Adrenal gland (tissue), 19 donors: ENCODE measurements at places on chromosomes 5 and 9.

DNA sequence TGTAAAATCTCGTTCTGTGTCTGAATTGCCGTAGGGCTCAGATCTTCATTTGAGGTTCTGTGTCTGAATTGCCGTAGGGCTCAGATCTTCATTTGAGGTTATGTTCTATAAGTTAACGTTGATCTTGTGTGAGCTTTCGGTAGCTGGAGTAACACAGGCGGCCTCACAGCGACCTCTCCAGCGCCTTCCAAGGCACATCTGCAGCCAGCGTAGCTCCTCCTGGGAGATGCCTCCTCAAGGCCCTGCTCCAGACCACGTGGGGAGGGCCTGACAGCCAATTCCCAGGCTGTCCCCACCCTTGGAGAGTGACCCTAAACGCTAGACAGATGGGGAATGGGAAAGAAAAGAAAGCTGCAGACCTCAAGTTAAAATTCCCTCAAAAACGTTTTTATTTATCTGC, 8.7 kb upstream of the AHRR start:
- DNase-seq: no peak

DNA sequence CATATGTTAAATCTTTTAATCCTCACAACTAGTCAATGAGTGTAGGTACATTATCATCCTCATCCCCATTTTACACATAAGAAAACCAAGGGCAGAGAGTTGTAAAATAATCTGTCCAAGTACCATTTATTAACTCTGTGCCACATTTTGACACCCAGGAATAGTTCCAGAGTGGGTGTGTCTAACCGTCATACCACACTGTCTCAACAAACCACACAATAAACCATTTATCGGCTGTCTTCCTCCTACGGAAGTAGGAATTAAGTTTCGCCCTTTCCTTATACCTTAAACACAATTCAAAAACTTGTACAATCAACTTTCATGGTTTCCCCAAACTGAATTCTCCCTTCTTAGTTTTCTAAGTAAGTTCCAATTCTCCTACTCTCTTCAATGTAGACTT, 11.4 kb downstream of the AP3B1 start:
- DNase-seq: no peak

- DNase-seq: no peak
Observed at GRCh38 chr5:121285801-121286521, 565.7 kb upstream of the FTMT start.

DNA sequence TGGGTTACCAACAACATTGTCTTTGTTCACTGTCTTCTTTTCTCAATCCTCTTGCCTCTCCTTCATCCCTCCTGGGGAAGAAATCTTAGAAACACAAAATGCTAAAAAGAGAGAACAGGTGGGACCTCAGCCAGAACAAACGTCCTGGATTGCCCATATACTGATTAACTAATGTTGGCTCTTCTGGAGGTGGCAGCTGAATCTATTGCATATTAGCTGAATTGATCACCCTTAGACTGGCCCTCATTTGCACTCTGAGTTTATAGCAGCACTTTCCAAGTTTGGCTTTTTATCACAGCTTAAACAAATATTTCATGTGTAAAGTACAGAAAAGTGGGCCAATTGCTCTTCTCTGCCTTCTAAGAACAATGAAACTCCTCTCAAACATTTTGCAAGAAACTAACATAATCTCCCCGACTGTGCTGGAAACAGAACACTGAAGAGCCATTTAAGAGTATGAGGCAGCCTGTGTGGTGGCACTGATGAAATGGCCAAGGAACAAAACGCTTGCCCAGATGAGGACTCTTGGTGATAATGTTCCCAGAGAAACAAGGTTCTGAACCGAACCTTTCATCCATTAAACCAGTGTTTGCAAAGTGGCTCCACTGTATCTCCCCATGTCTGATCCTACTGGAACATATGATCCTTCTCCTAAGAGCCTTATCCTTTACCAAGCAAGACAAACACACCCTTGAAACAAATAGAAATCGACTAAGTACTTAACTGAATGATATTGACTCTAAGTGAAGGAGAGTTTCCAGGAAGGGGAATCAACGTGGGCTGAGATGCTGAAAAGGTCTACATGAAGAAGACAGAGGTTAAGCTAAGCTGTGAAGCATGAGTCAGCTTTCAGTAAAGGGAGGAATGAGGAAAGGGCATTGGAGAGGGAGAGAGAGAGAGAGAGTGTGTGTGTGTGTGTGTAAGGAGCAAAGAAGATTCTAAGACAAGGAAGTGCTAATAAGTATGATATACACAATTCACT, 83.2 kb upstream of the LIFR start:
- no peak for DNase-seq

DNA sequence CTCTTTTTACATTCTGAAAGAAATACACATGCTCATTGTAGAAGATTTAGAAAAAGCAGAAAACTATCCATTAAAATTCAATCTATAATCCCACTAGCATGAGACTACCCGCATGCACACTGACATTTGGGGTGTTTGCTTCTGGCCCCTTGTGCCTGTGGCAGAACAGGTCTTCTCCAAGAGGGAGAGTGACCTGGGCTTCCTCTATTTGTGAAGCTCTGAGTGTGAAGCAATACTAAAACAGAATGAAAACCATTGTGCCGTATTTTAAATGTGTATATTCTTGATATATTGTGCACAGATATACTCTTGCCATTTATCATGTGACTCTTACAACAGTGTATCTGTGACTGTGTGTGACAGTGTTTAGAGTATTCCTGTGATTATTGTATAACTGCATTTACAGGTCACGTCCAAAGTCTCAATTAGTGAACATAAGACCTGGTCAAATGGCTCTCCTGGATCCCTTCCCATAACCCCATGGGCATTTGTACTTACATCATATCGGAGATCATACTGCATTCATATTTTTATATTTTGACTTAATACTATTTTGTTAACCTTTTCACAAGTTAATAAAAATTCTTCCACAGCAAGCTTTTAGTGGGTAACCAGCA, 14.7 kb upstream of the CPEB4 start:
- DNase-seq: no peak

- DNase-seq: no peak
Observed at GRCh38 chr9:16003785-16004184, 450.9 kb downstream of the CCDC171 start.

GRCh38 chr5:64977779-64978178, 209.0 kb downstream of the CWC27 start:
- DNase-seq: no peak

DNA sequence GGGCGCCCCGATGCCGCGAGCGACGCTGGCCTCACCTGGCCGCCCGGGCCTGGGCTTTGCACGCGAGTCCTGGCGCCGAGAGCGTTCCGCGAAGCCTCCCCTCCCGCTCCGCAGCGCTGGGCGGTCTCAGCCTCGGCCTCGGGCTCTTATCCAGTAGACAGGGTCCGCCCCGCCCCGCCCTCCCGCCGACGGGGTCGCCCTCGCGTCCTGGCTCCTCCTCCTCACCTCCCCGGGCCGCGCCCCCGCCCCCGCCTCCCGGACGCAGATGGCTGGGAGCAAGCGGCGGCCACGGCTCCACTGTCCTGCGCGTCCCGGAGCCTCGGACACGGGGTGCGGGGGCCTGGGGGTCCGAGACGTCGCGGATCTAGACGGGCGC, at the start of gene SLC6A3:
TSS of gene SLC6A3 (minus strand) at position 128 of the 376 bp plus-strand sequence. CDS start 2,243 bp downstream, outside the sequence.
- DNase-seq: peak; percentile 40

- DNase-seq: peak; percentile 71
Observed at GRCh38 chr9:133742849-133743444, 4.8 kb upstream of the SARDH start.

DNA sequence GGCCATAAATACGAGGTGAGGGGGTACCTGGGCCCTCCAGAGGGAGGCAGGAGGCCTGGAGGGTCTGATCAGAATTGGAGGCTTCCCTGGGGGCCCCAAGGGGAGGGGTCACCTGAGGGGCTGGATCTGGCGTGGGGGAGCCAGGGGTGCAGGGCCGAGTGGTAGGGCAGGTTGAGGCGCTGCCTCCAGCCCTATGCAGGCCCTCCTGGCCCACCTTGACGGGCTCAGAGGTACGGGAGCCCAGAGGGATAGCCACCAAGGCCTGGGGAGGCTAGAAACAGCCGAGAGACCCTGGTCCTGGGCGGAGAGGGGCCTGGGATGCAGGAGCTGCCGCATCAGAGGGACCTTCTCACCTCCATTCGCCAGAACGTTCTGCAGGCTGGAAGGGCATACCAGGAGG, 24.3 kb downstream of the LHX3 start:
- no peak for DNase-seq

DNA sequence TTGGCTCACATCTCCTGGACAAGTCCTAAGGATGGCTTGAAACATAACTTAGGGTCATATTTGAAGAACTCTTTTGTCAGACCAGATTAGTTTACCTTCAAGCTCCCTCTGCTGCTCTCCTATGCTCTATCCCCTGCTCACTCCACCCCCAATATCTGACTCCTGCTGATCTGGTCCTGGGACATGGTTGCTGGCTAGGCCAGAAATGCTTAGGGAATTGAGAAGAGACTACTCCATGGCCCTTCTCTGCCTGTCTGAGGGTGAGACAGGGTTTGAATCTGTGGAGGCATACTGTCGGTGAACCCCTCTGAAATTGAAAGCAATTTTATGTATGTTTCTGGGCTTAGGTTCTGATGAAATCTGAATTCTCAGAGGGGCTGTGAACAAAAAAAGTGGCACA, 3.3 kb downstream of the OTULIN start:
- no peak for DNase-seq

DNA sequence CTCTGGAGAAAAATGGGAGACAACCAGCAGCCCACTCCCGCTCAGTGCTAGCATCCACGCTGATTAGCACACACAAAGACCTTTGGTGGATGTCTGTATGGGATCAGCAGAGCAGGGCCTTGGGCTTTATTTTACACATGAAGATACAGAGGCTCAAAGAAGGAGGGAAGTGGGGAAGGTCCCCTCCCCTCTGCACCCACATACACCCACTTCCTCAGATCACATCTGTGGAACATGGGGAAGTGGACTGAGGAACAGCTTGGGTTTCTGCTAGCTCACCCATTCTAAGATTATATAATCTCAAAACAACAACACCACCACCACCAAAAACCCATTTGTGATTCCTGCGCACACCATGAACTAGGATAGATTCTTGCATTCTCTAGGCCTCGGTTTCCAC, 14.0 kb downstream of the GGTA1 start:
- no peak for DNase-seq

DNA sequence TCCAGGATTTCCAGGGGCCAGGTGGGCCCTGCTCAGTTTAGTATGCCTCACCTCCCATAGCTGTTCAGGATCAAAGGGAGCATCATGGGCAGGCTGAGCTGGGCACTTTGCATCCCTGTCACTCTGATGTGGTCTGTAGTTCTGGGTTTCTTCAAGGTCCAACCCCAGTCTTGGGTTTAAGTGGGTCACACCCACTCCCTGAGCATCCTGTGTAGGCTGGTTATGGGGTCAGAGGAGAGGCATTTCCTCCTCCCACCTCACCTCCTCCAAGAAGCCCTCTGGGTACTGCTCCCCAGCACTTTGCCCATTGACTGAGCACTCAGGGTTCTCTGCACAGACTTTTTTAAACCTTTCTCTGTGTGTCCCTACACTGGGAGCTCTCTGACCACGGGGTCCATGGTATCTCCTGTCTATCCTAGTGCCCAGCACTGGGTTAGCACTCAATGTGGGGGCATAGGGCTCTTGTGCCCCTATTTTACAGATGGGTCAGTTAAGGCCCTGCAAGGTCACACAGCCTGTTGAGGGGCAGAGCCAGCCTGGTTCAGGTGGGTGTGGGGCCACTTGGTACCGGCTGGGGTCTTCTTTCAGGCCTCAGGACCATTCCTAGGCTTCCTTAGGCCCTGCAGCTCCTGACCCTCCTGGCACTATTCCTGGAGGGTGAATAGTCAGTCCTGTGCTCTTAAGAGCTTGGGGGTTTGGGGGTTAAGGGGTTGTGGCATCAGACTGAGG, 19.0 kb downstream of the CXXC5 start:
- DNase-seq: no peak

GRCh38 chr9:124132671-124133147, 121.1 kb downstream of the LHX2 start:
- no peak for DNase-seq

GRCh38 chr5:174623433-174624019, 100.9 kb upstream of the MSX2 start:
- no peak for DNase-seq

- no peak for DNase-seq
Observed at GRCh38 chr9:72039532-72039931, 20.9 kb downstream of the C9orf57 start.

GRCh38 chr5:1564182-1564748, 40.5 kb upstream of the LPCAT1 start:
- peak; percentile 64 for DNase-seq

DNA sequence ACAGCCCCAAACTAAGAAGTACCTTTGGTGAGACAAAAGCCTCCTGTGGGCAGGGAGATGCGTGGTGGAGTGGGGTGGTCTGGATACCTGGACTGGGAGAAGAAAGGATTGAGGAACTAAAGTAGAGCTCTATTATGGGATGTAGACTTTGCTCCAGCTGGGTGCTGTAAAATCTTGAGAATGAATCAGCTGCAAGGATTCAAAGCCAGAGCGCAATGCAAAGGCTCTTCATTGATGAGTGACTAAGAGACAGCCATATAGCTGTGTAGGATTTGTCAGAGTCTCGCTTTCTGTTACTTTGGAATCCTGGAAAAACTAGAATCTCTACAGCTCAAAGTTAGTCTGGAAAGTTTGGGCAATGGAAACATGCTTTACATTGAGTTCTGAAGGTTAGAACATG, 159.9 kb downstream of the TAF11L14 start:
- DNase-seq: no peak

DNA sequence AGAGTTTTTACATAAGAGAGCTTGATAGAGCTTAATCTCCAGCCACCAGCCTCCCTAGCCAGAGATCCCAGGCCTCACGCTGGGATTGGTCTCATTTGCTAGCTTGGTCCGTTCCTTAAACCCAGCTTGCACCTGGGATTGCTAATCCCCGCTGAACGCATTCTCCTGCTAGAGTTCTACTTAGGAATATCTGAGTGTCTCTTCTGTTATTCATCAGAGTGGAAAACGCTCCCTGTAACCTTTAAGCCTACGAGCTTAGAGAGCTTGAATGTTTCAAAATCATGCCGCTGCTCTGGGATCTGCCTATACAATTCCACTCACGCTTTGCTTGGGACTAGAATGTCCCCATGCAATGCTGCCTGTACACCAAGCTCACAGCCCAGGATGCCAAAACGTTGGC, 201.8 kb downstream of the NSG2 start:
- DNase-seq: no peak

DNA sequence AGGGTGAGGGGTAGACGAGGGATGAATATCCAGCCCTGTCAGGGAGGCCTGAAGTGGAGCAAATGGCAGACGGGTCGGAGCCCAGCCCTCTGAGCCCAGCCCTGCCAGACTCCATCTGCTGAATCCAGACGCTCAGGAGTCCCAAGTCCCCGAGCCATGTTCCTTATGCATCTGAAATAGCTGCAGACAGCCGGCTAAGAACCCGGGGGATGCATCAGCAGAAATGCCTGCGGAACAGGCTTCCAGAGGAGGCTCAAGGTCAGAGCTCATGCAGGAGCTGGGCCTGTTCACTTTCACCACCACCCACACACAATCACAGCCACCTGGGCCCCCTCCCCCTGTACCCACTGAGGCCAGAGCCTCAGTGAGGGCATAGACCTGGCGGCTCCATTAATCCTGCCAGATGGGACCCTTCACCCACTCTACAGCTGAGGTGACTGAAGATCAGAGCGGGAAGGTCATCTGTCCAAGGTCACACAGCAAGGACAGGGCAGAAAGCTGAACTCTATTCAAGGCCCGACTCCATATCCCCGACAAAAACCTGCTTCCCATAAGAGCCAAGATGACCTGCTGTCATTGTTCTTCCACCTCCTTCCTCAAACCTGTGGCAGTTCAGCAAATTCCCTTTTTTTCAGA, 24.4 kb upstream of the AKNA start:
- DNase-seq: no peak

GRCh38 chr9:99078717-99079116, 26.2 kb upstream of the TGFBR1 start:
- peak; percentile 35 for DNase-seq

GRCh38 chr9:126517833-126518356, 95.8 kb upstream of the LMX1B start:
- no peak for DNase-seq
